Cortex of kidney (tissue), 1 donor: ENCODE measurements at places on chromosomes 7 and 10.

DNA sequence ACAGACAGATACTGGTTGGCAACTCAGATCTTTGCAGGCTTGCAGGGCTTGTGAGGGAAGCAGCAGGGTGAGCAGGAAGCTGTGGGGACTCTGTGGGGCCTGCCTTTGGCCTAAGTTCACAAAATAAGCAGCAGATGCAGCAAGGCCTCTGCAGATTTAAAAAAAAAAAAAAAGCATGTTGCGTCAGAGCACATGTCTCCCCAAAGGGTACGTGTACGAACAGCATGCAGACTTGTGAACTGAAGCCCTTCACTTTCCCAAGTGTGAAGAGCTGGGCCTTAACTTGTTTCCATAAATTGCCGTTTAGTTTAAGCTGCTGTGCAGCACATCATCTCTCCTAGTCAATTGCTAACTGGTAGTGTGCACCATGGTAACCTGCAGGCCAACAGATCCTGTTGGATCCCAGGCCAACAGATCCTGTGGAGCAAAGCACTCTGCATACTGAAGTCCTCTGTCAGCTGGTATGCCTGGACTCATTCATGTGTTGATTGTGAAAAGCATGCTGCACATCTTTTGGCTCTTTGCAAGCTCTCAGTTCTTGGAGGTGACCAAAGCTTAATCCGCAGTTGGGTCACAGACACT lies 10.8 kb upstream of the XPNPEP1 start:
- DNase-seq: no peak

DNA sequence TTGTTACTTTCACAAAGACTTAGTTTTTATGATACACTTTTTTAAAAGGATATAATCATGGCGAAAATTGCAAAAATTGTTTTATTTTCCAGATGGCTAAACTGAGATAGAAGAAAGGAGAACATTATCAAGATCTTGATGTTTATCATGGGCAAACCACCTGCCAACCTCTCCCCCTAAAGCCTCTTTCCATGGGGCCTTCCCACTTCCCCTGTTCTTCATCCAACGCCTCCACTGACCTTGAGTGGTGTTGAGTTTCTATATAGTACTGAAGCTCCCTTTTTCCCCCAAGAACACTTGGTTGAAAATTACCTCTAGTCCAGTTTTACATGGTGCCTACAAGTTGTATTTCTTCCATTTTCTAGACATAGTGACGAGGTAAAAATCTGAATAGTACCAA lies 5.0 kb downstream of the CREB3L2 start:
- no peak for DNase-seq

GRCh38 chr7:87267239-87267900 lies 47.8 kb upstream of the TMEM243 start:
- DNase-seq: no peak

GRCh38 chr7:31254926-31255325 lies 85.6 kb downstream of the NEUROD6 start:
- no peak for DNase-seq

- no peak for DNase-seq
Observed at GRCh38 chr10:113917636-113918035, 63.2 kb downstream of the NHLRC2 start.

GRCh38 chr10:34811126-34811967 lies 3.7 kb downstream of the PARD3 start:
- DNase-seq: no peak

- no peak for DNase-seq
Observed at GRCh38 chr7:28546067-28546466, 133.7 kb downstream of the CREB5 start.

DNA sequence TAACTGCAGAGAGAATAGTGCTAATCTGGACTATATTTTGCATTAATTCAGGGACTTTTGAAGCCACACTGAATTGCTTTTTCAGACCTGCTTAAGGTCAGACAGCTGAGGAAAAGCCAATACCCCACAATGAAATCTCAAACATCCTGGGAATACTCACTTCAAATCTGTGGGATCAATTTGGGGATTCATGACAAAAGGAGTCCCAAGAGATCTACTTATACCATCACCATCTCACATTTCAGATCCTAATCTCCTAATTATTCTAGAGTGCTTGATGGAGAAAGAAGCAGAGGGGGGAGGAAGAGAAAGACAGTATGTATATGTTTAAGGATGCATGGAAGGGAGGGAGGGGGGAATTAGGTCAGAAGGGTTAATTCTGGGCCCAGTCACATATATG lies 202.2 kb downstream of the CACNA2D1 start:
- no peak for DNase-seq

GRCh38 chr10:61618388-61618961 lies 44.3 kb upstream of the CABCOCO1 start:
- DNase-seq: no peak

DNA sequence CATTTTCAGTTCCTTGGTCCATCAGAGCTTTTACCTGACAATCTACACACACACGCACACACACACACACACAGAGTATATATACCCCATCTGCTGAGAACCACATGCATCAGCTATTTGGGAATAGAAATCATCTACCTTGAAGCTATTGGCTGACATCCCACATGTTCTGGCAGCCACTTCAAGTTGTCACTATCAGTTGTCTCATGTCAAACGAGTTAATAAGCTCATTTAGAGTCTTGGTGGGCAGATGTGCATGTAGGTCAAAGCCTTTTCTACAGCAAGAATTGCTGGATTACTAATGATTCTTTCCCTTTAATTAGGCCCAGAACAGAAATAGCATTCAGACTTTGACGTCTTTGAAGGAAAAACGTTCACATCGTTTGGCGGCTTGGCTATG lies 36.8 kb downstream of the COL28A1 start:
- DNase-seq: no peak
